ENCODE measurements at places on chromosomes 6 and 20.

DNA sequence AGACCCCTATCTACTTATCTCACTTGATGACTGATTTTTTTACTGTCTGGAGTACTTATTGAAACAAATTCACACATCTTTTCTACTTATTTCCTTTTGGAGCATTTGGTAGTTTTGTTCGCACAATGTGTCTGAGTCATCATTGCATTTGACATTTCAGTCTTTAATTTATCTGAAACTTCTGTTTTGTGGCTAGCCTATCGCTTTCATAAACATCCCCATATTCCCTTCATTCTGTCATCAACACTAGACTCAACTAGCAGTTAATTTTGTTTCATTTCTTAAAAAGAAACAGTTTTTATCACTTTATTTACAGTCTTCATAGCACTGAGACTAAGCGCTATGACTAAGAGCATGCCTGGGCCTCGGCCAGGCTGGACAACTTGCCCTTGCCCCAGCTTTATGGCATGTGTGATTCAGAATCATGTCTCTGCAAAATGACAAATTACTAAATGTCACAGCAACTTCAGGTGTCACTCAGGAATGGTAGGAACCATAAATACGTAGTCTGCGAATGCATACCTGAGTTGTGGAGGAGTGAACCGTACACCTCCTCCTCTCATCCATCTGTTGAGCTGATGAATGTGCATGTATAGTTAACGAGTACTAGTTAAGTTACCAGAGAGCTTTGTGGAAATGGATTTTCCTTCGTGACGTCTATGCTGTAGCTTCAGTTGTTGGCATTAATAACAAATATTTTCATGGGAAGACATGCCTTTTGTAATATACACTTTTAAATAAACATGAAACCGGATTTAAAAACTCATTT, 16.2 kb downstream of the L3MBTL3 start:
- no peak for DNase-seq

GRCh38 chr6:454148-454991, 62.8 kb downstream of the IRF4 start:
- no peak for DNase-seq

GRCh38 chr6:109103942-109104341, 8.6 kb downstream of the CEP57L1 start:
- DNase-seq: no peak

DNA sequence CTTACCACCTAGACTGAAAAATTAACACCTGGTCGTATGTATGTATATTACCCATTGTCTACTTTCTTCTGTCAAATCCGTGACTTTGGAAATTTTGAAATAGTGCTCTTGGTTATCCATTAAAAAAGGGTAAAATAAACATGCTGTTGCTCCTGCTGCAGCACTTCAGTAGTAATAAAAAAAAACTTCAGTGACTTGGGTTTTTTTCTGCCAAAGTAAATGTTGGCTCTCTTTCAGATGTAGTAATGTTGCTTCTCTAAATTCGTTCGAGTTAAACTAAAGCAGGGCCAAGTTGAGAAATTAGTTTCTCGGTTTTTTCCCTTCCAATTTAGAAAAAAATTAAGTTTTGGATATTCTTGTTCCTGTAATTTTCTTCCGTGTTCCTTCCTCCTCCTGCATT, 34.2 kb downstream of the JARID2 start:
- no peak for DNase-seq
